ENCODE measurements at places on chromosomes 12 and 14.

DNA sequence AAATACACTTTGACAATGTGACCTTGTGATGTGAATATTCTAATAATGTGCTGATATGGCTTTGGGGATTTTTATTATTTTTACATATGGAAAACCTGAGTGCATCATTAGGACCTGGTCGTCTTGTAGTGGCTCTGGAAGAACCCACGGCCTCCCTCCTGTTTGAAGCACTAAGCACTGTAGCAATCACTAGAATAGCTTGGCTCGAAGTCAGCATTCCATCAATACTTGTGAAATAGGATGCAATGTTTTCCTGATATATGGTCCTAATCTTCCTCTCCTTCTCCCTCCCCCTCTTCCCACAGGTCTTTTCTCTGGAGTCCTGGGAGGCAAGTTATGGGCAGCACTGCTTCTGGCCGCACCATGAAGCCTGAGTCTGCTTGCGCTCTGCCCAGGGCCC is 71.9 kb downstream of the NRXN3 start:
- DNase-seq, result no peak

DNA sequence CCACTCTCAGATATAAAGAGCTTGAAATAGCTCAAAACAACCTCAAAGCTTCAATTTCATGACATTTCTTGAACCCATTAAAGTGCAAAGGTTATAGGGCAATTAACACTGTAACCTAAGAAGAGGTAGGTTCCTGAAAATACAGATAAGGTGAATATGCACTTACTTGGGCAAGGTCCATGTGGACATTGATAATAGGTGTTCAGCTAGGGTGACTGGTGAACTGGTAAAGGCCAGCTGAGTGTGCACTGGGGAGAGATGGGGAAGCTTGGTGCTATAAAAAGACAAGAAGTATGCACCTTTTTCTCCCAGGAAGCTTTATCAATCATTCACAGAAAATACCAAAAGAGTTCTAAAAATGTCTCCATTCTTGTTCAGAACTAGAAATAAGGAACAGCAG is 418.6 kb downstream of the SLC16A7 start:
- no peak for DNase-seq

GRCh38 chr12:117168976-117169375 is 21.3 kb downstream of the FBXO21 start:
- no peak for DNase-seq

GRCh38 chr12:106033161-106033675 is 105.5 kb downstream of the NUAK1 start:
- DNase-seq, result no peak

- no peak for DNase-seq
Measured at GRCh38 chr12:6768990-6769389, 2.8 kb downstream of the PTMS start.

- DNase-seq, result no peak
Measured at GRCh38 chr14:76138758-76139723, 12.7 kb upstream of the GPATCH2L start.

DNA sequence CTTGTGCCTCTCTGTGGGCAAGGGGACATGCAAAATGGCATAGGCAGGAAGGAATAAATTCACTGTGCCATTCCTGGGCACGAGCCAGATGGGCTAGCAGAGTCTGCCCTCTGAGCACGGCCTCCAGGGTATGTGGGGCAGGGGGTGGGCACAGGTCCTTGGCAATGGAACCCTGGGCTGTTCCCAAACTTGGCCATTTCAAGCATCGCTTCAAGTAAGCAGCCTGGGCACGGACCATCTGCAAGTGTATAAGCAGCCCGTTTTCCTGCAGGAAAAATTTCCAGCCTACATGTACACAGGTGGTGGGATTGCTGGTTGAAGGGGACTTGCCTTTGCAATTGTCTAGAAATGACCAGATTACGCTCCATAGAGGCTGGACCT is 40.3 kb downstream of the CCDC85C start:
- no peak for DNase-seq

- DNase-seq, result no peak
Measured at GRCh38 chr12:40474630-40475029, 217.6 kb upstream of the CNTN1 start.

DNA sequence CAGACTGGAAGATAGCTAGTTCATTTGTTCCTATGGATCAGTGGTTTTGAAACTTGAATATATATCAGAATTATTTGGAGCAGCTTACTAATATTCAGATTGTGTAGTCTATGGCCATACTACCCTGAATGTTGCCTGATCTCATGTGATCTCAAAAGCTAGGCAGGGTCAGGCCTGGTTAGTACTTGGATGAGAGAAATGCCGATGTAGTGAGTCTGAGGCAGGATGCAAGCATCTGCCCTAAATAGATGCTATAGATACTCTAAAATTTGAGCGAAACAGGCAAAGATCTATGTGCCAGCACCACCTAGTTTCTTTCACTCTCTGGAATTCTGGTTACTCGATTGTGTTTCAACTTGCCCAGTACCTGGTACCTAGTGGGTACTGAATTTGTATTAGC is 40.9 kb downstream of the FRMD6 start:
- no peak for DNase-seq

DNA sequence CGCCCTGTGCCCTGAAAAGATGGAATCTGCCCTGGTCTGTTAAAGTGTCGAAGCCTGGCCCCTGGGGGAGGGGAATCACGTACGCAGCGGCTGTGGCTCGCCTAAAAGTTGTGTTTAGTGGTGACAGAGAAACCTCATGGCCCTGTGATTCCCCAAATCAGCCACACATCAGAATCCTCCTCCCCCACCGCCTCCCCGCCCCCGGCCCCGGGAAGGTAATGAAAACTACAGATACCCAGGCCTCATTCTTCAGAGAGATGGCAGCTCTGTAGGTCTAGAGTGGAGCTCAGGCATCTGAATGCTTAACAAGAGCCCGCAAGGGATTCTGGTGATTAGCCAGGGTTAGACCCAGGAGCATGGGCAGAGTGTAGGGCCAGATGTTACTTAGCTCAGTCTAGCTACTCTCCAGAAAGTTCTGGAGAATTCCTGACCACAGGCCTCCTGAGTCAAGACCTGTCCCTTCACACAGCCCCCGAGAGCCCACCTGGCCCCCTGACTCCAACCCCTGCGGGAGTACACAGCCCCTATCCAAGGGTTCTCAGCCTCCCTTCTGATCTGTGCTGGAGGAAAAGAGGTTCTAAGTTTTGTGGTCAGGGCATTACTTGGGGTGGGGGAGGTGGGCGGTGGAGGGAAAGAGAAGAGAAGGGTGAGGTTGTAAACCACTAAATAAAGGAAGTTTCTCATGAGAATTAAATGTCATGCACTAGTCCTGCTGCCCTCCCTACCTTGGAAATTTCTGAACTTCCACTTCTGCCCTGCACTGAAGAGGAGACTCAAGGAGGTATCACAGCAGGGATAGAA is 114.8 kb downstream of the PLXNC1 start:
- DNase-seq, result peak; percentile 27

DNA sequence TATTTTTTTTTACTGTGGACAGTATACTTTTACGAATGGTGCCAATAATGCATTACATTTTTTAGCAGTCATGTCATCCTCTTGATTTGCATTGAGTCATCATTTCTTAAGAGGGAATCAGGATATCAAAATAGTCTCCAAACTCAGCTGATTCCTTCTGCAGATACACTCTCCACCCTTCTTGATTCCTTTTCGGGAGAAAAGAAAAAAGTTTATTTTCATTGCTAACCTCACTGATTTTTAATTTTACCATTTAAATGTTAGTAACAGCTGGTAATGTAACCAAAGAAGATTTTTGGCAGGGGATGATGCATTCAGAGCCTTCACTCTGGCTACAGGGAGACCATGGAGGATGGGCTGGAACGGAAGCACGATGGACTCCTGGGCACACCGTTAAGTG is 47.5 kb downstream of the MRPL42 start:
- no peak for DNase-seq

DNA sequence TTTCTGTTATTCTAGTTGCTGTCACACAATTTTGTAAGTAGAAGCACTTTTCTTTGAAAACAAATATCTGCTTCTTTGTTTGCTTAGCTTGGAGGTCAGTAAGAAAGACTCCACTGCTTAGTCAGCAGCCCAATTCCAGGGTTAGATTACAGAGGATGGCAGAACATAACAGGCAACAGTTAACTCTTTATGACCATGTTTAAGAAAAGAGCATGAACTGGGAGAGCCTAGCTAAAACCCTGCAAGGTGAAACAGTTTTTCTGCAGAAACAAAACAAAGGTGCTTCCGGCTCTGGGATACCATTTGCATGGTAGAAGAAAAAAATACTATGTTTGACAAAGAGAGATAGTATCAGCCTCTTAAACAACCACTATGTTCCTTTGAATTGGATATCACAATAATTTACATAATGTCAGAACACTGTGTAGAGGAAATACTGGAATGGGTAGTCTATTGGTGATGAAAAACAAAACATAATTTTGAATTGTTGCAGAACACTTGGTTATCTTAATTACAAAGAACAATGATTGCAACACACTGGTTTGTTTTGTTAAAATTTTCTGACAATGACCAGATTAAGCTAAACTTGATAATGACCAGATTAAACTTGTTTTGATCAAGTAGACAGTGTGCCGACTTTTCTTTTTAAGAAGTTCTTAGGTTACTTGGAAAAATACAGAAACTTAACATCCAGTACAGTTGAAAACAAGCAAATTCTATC is 22.4 kb upstream of the PPM1H start:
- DNase-seq, result no peak

GRCh38 chr12:103013741-103014300 is 56.3 kb downstream of the ASCL1 start:
- no peak for DNase-seq

DNA sequence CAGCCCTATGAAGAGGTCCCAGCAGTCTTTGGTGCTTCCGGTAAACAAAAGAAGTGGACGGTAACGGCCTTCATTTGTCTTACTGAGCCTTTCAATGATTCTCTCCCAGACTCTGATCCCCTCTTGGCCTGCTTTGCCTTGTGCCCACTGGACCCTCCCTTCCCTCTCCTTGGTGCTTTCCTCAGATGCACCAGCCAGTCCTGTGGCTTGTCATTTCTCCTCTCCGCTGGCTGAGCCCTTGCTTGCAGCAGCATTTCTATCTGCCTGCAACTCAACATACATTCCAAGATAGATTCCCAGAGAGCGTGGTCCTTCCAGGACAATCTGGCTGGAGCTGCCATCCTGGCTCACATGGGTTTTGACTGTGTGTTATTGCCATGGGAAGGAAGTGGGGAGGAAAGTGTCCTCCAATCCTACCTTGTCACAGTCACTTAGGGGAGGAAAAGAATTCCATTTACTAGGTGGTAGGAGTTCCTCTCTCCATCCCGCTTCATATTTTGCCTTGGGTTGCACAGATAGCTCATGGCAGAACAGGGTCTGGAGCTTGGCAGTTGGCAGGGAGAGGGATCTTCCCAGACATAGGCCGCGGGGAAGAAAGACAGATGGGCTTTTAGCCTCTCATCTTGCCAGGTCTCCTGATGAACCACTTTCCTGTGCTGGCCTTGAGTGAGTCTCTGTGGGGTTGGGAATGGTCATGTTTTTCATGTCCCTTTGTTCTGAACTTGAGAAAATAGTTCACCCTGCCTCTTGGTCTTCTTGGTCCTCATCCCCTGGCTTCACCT is 92.8 kb upstream of the KCNA1 start:
- no peak for DNase-seq

DNA sequence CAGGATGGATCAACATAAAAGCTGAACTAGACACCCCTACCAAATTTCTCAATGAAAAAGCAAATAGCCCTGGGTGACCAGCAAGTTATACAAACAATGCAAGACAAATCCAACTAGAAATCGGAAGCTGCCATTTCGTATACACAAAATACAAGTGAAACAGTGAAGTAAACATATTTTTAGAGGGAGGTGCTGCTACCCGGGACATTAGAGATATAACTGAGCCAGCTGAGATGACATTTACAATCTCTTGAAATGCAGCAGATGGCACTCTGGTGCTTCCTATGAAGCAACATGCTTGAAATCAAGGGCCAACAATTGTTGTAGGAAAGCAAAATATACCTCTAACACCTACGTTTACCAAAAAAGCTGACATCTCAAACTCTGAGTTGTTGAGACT is 25.5 kb downstream of the BDKRB1 start:
- no peak for DNase-seq

DNA sequence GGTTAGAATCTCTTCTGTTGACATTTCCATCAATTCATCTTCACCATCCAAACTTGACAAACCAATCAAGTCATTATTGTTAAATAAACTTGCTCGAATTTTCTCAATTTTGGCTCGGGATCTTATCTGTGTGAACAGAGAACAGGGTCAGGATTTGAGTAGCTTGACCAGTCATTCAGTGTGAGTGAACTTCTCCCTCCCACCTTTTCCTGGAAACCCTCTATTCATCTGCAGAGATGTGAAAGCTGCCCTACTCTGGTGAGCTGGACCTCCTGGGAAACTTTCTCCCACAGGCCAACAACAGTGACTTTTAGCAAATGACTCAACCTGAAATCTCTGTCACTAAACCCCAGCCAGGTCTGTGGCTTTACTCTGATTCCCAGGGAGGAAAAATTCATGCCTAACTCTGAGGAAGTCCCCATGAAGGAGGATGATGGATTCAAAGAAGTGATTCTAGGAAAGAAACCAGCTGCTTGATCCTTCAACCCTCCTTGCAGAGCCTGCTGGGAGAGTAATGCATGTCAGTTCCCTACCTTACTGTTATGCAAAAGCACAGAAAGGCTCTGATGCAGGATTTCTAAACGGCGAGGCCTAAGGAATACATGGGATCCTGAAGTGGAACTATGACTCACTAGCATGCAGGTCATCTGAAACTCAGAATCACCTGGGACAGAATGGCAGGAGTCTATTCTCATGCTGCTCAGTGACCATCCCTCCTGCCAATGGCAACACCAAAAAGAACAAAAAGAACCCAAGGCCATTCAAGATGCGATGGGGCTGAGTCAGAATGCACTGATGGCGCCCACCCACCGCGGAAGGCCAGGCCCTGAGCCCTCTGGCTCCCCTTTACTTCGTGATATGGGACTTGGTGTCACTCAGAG is 58.0 kb downstream of the TRAFD1 start:
- no peak for DNase-seq

DNA sequence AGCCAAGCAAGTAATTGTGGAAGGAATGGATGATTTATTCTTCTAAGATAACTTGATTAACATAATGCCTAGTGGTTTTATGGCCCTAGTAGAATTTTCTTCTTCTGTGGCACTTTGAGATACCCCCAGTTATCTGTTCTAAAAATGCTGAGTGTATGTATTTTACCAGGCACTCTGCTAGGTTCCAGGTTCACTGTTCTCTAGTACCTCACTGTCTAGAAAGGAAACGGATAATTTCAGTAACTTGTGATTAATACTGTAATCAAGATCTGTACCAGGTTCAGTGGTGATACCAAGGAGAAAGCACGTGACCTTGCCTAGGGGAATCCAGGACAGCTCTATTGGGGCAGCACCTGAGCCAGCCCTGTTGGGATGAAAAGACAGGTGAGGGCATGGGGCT is 8.0 kb downstream of the ANO6 start:
- DNase-seq, result no peak
